Stimulated activated CD8-positive, alpha-beta memory T cell treated with anti-CD3 and anti-CD28 coated beads, Interleukin-15, amount 100 ng/mL, for 48 hours (primary cell): ENCODE measurements at places on chromosomes 11 and 22.

DNA sequence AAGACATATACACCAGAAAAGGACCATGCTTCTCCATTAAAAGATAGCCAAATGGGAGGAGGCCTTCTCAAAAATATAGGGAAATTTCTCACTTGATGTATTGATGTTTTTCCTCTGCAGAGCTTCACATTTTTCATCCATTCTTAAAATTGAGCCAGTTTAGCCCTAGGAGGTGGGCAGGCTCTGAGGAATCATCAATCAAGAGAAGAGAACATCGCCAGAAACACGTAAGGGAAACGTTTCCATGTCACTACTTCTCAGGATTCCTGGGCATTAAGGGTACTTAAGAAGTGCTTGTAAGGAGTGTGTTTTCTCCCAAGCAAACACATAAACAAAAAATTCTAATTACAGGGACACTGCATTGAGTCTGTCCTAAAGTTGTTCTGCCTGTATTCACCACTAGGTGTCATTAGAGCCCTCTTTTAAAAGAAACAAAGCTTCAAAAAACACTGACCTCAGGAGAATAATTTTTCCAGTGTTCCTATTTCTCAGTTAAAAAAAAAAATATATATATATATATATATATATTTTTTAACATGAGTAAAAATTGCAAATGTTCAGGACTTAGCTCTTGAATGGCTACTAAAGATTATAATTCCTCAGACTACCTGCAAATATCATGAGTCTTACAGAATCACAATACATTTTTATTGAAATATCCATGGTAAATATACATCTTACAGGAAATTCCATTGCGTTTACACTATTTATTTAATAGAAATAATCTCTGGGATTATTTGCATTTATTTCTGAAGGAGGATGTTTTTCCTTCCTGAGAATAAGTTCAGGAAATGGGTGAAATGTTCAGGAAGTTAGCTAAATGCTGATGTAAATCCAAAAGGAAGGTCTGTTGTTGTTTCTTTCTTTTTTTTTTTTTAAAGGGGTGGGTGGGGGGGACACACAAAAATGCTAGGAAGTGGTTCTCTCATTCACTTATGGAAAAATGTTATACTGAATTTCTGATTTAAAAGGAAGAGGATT is 16.0 kb downstream of the FZD4 start:
- no peak for DNase-seq

GRCh38 chr11:109507836-109508561 is 86.0 kb downstream of the C11orf87 start:
- no peak for DNase-seq

GRCh38 chr11:134819041-134819440 is 407.0 kb upstream of the B3GAT1 start:
- no peak for DNase-seq

DNA sequence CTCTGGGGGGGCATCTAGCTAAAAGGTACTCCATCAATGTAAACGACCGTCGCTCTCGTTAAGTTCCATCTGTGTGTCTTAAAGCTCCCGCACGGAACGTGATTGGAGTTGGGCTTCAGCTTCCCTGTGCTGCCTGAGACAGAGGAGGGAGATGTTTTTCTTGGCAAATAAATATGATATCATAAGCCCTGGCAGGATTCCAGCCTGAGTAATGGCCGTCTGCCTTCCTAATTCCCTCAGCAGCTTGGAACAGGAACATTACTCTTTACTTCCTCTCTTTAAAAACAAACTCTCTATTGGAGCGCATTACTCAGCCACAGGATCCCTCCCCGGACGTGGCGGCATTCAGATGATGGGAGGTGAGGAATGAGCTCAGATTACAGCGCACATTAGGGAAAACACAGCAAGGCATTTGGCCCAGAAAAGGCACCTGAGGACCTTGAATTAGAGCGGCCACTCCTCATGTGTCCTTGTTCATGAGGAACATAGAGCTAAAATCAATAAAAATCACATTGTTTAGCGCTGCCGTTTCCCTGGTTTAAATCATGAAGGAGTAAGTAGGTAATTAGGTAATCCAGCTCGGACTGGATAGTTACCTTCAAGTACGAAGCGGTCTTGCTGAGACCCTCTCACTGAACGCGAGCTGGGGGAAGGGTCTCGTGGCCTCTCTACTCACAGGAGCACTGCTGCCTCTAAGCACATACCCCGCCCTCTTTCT is 230.4 kb downstream of the ST3GAL4 start:
- no peak for DNase-seq

GRCh38 chr22:36770513-36771231 is 5.2 kb downstream of the IFT27 start:
- DNase-seq, result no peak

DNA sequence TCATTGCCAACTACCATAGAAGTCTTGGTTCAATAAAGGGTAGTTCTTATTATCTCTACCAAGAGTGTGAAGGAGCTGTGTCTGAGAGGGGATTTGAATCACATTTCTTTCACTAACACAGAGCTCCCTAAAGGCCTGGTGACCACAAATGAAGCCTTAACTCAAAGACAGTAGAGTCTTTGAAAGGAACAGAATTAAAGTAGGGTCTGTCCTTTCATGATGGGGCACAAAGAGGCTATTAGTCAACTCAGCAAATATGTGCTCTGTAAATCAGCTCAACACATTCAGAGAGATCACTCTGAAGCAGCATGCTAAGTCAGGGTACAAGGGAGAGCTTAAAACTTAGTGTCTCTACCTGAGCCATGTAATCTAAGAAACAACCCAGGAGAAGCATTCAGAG is 212.4 kb upstream of the SYN3 start:
- DNase-seq, result no peak

DNA sequence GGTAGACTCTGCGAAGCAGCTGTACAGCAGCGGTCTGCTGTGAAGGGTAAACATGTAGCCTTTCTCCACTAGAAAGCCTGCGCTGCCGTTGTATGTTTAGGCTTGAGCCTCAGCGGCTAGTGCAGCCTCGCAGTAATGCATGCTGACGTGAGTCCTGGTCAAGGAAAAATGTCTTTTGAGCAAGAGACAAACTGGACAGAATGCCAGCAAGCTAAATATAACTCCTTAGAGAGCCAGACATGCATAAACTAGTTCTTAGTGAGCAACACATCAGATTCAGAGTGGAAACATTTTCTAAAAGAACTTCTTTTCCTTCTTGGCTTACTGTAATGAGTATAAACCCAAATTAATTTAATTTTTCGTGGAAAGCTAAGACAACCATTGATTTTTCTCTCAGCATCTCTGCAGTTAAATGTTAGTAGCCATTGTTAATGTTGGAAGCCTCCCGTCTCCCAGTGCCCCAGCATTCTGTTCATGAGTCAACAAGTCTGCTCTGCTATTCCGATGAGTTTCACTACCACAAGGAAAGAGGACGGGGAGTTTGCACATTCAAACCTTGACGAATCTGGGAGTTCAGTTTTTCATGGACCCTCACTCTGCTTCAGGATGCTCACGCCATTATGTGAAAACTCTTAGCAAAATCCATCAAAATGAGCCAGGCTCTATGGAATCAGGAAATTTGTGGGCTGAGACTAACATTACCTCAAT is 51.4 kb downstream of the JAM3 start:
- DNase-seq, result no peak
